ENCODE measurements at places on chromosomes 12 and 14.
A peak's percentile ranks its signal among the peaks of the same experiment; 100 is the strongest.

DNA sequence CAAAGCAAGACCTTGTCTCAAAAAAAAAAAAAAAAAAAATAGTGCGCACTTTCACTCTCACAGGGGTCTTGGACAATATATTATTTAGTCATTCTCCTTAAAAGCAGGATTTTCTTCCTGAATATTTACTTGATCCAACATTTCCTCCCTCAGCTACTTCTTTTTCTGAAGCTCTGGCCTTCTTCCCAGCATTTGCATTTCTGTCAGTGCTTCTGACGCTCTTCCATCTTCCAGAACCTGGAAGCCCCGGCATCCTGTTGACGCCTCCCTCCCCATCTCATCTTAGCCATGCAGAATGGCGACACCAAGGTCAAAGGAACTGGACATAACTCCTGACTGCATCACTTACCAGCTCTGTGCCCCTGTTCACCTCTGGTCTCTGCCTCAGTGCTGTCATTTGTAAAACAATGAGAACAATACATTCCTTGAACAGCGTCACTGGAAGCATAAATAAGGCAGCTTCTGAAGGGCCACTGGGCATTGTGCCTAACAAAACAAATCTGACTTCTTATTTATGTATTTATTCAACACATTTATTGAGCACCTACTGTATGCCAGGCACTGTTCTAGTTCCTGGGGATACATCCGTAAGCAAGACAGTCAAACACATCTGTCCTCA, 90.9 kb upstream of the MDM1 start:
- no peak for DNase-seq

GRCh38 chr14:93977790-93978581, 1.6 kb upstream of the ASB2 start:
- DNase-seq = no peak

GRCh38 chr12:40192704-40193255, 32.0 kb upstream of the LRRK2 start:
- no peak for DNase-seq

- peak; percentile 44 for DNase-seq
Observed at GRCh38 chr12:116123451-116124258, 153.8 kb downstream of the MED13L start.

DNA sequence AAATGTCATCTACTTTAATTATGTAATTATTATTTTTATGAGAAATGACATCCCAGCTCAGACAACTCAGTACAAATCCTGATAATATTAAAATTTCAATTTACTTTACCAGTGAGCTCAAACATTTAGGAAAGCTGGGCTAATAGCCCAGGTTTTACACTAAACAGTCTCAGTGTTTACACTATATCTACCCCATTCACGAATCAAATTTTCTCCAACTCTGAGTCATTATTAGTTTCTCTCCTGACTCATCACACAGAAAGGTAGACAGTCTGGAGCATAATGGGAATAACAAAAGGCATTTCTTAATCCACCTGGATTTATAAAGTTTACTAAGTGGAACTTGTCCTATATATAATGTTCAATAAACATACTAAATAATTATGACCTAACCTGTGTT, 5.7 kb downstream of the PAWR start:
- DNase-seq = no peak

DNA sequence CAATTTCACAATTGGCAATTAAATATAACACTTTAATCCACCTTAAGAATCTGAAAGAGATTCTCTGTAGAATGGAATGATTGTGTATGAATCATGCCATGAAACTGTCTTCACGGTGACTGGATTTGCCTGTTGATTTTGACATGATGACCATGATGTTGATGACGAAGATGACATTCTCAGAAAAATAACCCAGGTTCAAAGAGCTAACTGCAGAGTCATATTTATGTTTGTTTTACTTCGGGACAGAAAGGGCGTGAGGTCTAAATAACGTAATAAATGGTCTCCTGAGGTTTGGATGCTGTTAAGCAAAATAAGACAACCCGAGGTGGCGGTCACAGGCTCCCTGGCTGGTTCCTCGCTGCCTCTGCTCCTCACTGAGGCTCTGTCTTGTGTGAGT, 532.0 kb downstream of the TMEM121 start:
- DNase-seq = no peak

GRCh38 chr14:68631394-68632053, 161.3 kb downstream of the ZFP36L1 start:
- DNase-seq = no peak

GRCh38 chr12:123888989-123889388, 83.6 kb downstream of the CCDC92 start:
- no peak for DNase-seq

DNA sequence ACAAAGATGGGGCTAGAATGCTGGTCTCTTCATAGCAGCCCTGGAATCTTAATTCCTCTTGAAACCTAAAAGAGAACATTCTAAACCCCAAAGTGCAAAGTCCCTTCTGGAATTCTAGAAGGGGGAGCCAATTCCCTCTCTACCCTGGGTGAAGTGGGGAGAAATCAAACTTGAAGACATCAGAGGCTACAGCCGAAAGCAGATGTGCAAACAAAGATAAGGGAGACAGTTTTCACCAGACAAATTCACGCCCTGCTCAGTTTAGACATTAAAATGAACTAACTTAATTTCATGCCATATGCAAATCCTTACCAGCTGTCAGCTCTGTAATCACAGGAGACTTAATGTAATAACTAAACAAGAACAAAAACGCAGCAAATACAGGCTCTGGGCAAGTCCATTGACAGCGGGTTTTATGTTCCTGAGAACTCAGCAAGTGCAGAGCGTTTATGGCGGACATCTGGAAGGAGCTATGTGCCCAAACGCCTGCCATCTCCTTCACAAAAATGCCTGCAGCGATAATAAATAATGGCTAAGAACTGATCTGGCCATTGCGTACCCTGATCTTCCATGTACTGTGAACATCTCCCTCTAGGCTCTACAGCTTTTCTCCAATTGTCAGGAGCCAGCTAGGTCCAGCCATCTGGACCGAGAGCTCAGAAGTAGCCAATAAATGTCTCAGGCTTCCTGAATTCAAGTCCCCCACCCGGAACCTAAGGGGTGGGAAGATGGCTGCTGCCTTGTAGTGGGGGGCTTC, 19.1 kb upstream of the FICD start:
- no peak for DNase-seq

DNA sequence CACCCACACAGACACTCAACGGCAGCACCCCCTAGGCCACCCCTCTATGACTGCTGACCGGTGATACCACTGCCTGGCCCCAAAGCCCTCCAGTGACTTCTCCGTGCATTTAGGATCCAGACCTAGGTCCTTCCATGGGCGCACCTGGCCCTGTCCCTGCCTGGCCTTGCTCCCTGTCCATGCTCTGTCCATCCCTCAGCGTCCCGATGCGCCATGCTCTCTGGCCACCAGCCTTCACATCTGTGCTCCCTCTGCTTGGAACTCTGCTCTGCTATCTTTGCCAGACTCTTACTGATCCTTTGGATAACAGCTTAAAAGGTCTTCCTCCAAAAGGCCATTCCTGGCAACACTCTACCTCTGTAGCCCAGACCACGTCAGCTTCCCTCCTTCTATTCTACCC, 25.4 kb upstream of the HDAC7 start:
- no peak for DNase-seq

DNA sequence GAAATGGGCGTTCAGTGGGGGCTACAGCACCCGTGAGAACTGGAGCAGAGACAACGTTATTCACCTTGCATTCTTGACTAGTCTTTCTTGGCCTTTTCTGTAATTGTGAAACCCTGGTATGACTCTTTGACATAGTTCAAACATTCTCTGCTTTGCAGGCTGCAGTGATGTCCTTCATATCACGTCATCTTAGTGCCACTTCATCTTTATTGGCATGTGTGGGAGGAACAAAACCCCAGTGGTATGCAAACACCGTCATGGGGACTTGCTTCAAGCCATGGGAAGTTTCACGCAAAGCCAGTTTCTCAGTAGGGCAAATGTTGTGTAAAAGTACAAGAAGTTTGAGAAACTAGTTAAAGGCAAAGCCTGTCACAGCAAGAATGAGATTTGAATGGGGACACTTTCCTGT, 20.2 kb upstream of the DUSP16 start:
- DNase-seq = no peak

- no peak for DNase-seq
Observed at GRCh38 chr12:54420766-54421144, 1.7 kb upstream of the ITGA5 start.

- no peak for DNase-seq
Observed at GRCh38 chr14:98634043-98634820, 637.8 kb downstream of the BCL11B start.

GRCh38 chr12:96457191-96457930, 32.0 kb upstream of the CFAP54 start:
- no peak for DNase-seq

DNA sequence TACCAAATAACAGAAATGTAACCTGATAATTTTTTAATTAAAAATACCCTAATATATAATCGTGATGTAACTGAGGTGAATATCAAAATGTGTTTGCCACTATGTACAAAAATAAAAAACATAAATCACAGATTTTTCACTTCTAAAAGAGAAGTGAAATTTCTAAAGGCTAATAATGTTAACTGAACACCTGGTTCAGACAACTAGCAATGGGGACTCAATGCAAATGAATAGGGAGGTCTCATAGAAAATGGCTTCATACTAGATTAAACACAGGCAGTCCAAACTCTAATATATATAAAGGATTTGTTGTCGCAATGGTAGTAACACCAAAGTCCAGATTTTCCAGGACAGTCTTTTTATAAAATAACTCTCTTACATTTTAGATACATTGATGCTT, 365.4 kb upstream of the ATP2B1 start:
- DNase-seq = no peak

DNA sequence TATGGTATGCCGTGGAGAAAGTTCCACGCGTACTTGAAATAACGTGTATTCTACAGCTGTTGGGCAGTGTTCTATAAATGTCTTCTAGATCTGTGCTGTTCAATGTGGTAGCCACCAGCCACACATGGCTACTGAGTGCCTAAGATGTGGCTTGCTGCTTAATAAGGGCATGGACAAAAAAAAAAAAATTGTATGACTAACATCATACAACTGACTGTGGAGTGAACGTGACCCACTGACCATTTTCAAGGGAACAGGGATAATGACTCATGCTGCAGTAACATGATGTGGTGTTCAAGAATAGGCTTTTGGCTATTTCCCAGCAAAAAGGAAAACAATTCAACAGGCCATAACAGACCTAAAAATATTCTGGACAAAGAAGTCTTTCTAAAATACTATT, 13.0 kb downstream of the ATG14 start:
- DNase-seq = no peak

GRCh38 chr12:56071648-56072047, 8.3 kb upstream of the ERBB3 start:
- DNase-seq = no peak

- DNase-seq = no peak
Observed at GRCh38 chr12:107086314-107086713, 7.0 kb downstream of the CRY1 start.

- DNase-seq = no peak
Observed at GRCh38 chr12:123767613-123768012, 5.5 kb downstream of the DNAH10 start.

DNA sequence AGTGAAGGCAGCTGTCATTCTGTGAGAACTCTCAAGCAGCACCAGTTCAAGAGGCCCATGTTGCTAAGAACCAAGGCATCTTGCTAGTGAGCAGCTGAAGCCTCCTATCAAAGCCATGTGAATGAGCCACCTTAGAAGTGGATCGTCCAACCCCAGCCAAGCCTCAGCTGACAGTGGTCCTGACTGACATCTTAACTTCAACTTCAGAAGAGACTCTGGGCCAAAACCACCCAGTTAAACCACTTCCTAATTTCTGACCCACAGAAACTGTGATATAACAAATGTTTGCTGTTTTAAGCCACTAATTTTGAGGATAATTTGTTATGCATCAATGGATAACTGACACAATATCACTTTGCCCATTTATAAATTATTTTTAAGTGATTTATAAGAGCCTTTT, 256.0 kb downstream of the RPAP3 start:
- DNase-seq = no peak

DNA sequence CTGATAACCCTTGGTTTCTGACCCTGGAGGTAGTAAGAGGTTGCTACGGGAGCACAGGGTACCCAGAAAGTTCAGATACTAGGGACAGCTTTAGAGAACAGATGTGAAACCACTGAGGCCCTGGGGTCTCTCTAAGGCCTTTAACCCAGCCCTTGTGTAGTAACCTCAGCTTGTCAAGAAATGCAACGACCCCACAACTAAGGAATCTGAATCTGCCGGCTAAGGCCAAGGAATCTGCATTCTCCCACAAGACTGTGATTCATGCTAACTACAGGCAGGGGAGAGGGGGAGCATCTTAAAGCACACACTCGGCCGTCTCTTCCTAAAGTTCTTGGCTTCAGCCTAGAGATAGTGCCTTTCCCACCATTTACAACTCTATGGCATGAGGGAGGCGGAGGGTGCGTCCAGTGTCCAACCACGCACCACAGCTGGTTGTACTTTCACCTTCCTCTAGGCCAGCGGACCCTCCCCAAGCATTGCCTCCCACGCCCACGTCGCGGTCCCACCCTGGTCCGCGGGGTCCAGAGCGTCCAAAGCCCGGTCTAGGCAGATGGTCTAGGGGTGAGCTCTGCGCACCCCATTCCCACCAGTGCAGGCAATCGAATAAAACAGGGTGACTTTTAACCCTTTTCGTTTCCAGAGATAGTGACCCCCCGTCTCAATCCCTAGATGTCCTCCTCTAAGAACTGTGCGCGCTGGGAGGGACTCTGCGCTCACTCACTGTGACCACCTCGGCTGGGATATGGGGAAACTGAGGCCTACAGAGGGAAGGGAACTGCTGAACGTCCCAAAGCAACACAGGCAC, 735 bp upstream of the VASH1 start:
- no peak for DNase-seq

GRCh38 chr12:110424237-110424636, 20.7 kb upstream of the ANAPC7 start:
- no peak for DNase-seq

- DNase-seq = no peak
Observed at GRCh38 chr12:109842021-109842420, 8.8 kb upstream of the TRPV4 start.

DNA sequence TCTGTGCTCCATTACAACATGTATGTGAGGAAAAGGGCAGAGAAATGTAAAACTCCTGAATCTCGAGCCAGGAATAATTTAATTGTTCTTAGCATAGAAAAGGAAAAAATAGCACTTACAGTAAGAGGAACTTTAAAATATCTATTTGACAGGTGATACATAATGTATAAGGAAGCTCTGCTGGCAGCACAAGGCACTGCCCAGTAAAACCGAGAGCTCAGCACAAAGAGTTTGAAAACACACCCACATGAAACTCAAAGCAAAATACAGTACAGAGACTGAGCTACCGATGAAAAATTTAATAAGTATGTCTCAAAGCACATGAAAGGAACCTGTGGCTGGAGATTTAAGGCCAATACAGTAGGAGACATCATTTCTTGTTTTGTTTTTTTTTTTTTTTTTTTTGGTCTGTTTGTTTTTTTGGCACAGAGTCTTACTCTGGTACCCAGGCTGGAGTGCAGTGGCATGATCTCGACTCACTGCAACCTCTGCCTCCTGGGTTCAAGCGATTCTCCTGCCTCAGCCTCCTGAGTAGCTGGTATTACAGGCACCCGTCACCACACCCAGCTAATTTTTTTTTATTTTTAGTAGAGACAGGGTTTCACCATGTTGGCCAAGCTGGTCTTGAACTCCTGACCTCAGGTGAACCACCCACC, 19.2 kb downstream of the CLIP1 start:
- DNase-seq = no peak

GRCh38 chr14:20857630-20858261, 33.4 kb upstream of the RNASE3 start:
- peak; percentile 3 for DNase-seq

GRCh38 chr14:69574263-69574953, at the start of gene CCDC177:
Gene CCDC177 (minus strand): TSS chr14:69574871. CDS start chr14:69573622, 1,249 bp downstream.
- DNase-seq = peak; percentile 75

- DNase-seq = no peak
Observed at GRCh38 chr14:51978681-51979085, 10.7 kb upstream of the RTRAF start.

Data from DMS 273 treated with DMSO at 0.1 percent for 48 hours (cell line).